Activated CD4-positive, alpha-beta T cell treated with anti-CD3 and anti-CD28 coated beads for 4 hours (primary cell): ENCODE measurements at places on chromosomes 5 and 9.

DNA sequence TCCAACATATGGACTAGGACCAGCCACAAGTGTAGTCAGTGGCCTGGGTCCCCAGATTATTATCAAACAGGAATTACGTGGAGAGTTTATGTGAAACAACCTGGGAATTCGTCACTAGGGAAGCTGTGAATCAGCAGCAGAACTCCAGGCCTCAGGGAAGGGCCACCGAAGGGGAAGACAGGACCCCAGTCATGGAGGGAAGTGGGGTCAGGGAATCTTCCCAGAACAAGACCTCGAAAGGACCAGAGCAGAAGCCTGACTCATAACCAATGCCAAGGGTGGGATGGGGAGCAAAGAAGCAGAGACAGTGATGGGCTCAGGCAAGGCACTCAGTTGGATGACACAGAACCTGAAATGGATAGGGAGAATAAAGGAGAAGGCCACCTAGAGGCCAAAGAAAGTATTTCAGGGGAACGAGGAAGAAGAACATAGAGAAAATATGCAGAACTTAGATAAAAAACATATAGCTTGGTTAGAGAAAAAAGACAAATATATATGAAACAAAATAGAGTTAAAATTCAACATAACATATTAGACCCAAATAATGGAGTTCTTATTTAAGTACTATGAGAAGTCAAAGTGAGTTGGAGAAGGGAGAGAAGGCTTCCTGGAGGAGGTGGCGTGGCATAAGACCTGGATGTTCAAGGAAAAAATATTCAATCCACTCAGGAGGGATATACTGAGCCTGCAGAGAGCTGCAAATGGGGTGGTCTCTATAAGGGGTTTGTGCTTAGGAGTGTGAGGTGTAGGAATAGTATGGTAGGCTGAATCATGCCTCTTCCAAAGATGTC lies 66.7 kb upstream of the CAST start:
- DNase-seq, result no peak

DNA sequence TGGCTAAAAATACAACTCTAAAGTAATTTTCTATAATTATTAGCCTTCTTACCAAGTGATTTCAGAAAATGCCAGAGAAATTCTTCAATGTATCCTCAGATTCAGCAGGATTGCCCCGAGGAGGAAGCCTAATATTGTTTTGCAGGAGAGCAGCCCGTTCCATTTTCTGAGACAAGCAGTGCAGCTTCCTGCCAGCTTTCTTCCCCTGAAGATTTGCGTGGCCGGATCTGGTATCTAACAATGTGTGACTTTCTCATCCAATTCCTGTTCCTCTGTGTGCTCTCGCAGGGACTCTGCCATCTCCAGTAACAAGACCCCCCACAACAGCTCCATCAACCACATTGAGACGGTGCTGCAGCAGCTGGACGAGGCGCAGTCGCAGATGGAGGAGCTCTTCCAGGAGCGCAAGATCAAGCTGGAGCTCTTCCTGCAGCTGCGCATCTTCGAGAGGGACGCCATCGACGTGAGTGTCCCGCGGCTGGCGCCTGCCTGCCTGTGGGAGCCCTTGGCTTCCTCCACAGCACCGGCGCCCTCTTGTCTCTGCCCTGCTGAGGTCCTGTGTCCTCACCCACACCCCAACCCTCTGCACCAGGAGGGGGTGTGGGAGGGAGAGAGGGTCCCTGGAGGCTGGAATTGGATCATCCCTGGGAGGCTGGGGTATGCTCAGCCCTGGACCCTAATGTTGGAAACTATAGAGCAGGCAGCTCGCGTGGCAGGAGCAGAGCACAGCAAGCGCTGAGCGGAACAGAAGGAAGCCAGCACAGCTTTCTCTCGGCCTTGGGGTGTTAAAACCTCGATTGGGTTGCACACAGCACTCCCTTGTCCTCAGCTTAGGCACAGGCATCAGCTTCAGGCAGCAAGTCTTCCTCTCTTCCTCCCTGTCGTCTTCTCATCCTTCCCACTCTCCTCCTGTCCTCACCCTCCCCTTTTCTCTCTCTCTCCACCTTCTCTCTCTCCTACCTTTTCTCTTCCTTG lies 216.2 kb downstream of the TRIO start:
- no peak for DNase-seq

DNA sequence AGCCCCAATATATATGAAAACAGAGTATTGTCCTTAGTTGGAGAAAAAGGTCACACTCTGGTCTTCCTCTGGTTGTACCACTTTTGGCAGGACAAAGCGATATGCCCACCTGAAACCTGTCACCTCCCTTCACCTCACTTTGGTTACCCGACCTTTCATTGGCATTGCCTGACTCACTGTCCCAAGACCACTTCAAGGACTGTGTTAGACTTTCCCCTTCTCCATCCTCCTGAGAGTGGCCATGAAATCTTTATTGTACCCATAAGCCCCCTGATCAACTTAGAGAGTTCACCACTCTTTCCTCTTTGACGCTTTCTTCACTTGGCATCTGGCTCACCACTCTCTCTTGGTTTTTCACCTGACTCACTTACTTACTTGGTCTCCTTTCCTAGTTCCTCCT lies 32.4 kb upstream of the AP3B1 start:
- no peak for DNase-seq

DNA sequence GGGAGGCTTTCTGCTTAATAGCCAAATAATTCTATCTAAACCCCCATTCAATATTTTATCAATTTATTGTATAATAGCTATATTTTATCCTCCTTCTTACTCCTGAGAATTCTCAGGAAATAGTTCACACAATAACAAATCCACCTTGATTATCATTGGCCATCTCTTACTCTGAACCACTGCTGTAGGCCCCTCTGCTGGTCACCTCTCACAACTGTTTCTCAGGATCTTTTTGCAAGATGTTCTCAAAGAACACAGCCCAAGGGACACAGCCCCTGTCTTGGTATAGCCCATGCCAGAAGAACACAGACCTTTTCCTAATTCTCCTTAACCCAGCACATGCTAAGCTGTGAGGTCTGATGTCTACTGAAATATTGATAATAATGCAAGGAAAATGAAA lies 74.9 kb upstream of the HTR4 start:
- DNase-seq, result no peak

- no peak for DNase-seq
Observed at GRCh38 chr9:97388721-97389238, 23.1 kb upstream of the TDRD7 start.

- no peak for DNase-seq
Observed at GRCh38 chr9:103839197-103839596, 254.9 kb upstream of the SMC2 start.

GRCh38 chr9:99054581-99054980 lies 50.3 kb upstream of the TGFBR1 start:
- no peak for DNase-seq

GRCh38 chr5:111935835-111936234 lies 178.8 kb upstream of the NREP start:
- DNase-seq, result no peak

GRCh38 chr5:75721573-75721972 lies 4.3 kb upstream of the POC5 start:
- DNase-seq, result no peak

DNA sequence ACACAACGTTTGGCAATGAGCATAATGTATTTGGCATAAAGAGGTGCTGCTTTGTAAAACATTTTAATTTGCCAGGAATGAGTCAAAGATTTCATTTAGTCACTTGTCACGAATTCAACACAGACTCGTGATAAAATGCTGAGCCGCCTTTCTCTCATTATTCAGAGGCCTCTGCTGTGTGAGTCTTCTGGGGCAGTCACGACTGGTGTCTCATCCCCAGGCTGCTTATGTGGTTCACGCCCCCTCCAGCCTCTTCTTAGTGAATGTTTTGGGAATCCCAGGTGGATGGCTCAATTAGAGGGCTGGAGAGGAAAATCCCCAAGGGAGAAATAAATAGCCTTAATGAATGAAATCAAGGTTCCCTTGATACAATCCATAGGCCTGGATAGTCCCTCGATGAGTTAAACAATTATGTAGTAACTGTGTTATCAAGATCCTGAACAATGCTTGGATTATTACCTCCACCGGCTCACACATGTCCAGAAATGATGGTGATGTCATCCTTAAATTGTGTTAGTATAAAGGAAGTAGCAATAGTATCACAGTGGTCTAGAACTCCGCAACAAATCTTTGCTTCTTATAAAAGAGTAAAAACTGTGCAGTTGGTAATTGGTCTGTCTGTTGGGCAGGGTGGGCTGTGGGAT lies 192.1 kb upstream of the ADAMTS16 start:
- no peak for DNase-seq

DNA sequence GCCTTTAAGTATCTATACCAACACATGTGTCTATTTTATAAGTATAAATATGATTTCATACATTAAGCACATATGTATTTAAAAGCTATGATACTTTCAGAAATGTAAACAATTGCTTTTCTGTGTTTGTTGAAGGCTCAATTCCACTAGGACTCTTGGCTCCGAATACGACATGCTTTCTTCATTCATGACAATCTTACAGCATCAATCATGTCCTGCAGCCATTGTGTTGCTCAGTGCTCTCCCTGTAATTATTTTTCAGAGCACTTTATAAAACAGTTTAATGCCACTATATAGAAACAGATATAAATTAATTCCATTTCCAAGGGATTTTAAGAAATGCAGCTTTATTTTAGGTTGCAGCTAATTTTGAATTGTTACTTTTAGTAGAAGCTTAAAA lies 167.3 kb downstream of the TAF11L14 start:
- no peak for DNase-seq

DNA sequence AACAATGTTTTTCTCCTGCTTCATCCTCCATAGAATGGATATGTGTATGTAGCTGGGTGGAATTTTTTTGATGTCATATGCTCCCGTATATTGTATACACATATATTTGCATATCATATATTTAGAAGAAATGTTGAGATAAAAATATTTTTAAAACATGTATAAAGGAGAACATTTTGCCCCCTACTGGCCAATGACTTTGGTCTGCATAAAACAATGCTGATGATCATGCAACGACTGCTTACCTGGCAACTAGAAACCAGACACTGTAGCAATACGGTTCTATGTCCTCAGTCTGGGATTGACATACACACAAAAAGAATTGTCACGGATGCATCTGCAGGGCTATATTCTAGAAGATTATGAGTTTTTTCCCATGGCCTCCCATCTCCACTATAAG lies 503.6 kb downstream of the ELAVL2 start:
- no peak for DNase-seq

DNA sequence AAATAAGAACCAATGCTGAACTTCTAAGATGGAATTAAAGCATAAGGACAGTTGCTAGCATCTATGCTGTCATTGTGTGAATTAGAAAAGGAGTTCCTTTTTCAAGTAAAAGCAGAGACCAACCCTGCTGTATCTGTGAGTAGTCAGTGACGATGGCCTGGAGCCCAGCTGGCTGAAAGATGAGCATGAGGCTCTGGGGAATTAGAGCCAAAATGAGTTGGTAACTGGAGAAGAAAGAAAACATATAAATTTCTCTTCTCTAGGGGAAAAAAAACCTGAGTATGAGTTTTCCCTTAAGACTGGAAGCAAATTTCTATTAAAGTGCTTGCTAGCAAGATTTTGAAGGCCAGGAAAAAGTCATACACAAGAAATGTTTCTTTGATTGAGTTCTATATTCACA lies 1.6 kb upstream of the SPZ1 start:
- DNase-seq, result no peak

DNA sequence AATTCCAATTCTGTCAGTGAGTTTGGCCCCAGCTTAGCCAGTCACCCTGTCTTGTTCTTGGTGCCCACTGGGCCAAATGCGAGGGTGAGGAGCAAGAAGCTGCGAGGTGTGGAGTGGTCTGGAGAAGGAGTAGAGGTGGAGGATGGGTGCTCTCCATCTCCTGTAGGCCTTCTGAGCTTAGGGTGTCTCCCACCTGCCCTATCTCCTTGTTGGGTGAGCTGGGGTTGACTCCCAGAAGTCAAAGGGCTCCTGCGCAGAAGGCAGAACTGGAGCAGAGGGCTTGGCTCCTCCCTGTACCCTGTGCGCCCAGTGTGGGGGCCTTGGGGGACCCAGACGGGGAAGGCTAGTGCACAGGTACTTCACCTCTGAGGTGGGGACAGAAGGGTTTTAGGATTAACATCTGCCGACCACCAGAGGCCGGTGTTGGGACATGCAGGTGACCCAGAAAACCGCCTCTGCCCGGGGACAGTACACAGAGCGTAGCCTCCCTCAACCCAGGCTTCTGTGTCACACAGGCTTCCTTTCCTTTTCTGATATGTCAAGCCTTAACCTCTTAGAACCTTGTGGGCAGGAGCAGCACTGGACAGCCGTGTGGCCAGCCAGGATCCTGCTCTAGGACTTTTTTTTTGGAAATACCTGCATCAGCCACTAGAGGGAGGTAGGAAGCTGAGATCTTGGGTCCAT lies 16.9 kb downstream of the IL5 start:
- DNase-seq, result peak; percentile 44

- no peak for DNase-seq
Observed at GRCh38 chr5:52356311-52356918, 431.3 kb upstream of the ITGA1 start.

GRCh38 chr5:1065891-1066650 lies 45.8 kb downstream of the SLC12A7 start:
- DNase-seq, result no peak

DNA sequence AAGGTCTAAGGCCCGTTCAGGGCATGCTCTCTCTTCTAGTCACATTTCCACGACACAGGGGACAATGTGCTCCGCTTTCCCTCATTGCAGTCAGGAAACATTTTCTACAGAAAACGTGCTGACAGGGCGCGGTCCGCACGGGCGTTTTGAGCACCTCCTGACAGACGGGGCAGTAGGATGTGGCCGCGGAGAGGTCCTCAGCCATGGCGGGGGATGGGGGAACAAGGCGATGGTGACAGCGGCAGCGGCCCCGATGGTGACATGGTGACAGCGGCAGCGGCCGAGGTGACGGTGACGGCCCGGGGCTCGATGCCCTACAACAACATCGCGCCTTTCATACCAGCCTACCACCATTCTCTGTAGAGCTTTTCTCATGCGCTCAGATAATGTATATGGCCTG lies 4.1 kb downstream of the PLPP1 start:
- no peak for DNase-seq

DNA sequence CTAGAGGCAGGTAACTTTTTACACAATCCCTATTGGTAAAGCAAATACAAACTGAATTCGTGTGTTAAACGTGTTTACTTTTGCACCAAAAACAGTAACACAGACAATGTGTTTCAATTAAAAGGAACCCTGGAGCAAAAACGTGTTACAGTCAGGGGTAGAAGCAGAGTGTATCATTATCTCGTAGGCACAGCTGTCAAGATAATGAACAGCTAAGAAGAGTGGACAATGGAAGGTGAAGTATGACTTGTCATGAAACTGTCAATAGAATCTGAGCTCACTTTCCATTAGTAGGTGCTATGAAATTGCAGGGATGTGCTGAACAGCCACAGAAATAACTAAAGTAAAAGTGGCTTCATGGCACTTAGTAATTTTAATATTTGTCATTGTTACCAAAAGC lies 1229.8 kb upstream of the WWC1 start:
- DNase-seq, result no peak
